ENCODE measurements at places on chromosomes 2 and 18.

GRCh38 chr2:205407984-205408383 lies 274.3 kb upstream of the NRP2 start:
- DNase-seq: no peak

DNA sequence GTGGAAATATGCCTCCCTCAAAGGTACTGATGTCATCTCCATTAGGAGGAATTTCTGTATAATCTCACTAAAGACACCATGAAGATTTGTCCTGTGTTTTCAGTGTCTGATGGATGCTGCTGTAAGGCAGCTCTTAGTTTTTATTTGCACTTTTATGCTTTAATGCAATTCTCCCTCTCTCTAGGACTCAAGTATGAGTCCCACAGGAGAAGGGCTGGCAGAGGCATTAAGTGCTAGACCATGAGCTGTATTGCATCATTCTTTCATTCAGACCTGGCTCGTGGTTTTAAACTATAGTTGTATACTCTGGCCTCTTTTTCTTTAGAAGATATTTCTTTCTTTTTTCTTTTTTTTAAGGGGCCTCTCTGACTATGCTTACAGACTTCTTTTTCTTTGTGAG lies 805.6 kb downstream of the DPP10 start:
- no peak for DNase-seq

- no peak for DNase-seq
Measured at GRCh38 chr18:22946846-22947245, 13.7 kb downstream of the RBBP8 start.

GRCh38 chr2:47907039-47907781 lies 912 bp upstream of the FBXO11 start:
- no peak for DNase-seq

Measured in head of caudate nucleus (tissue), 42 donors.